ENCODE measurements at places on chromosomes 6 and 20. TPM values are rescaled to one million over a fixed set of nuclear protein-coding genes. Genes with fewer than 3 reads are reported as not detected.

DNA sequence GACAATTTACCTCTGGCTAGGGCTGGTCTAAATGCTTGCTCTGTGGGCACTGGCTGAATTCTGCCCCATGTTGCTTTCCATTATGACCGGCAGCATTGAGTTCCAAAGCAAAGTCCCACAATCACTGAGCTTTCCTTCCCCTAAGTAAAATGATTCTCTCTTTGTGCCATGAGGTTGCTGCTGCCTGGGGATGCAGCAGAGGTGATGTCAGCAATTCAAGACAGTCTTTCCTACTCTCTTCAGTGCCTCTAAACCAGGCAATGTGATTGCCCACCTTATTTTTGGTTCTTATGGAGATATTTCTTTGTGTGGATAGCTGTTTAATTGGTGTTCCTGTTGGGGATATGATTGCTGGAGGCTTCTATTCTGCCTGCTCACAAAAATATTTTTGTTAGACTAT lies 1043.9 kb upstream of the EPHA7 start:
- DNase-seq, result no peak

The TNF gene
- 13.1 TPM for polyA plus RNA-seq

The VGLL2 gene
- polyA plus RNA-seq, result not detected

DNA sequence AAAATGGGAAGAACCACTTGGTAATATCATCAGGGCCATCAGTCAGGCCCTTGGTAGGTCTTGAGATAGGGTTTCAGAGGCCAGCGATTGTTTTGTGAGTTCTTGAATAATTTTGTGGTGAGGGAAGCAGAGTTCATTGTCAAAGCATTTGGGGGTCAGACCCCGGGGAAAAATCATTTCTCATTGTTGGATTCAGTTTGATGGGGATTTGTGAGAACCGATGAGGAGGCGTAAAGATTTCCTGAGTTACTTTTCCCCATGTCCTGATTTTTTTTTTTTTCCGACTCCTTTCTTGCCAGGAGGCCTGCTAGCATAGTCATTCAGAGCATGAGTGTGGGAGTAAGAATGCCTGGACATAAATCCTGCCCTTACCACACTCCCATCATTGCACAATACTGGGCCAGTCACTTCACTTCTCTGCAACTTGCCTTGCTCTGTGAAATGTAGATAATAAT lies 60.3 kb downstream of the TSHZ2 start:
- DNase-seq, result no peak

DNA sequence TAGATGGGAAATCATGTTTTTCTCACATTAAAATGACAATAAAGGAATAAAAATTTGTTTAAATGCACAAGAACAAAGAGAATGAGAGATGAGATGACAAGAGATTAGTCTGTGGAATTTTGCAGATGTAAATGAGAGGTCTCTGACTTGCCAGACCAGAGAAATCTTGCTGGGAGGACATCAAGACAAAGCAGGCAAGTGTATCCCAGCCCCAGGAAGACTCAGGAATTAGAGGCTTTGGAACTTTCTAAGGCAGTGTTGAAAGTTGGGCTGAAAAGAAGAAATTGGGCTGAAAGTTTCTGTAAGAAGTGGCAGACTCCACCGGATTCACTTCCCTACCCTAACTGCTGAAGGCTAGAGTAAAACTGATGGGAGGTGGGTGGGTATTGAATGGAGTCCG lies 54.6 kb downstream of the AFDN start:
- no peak for DNase-seq

The POU5F1 gene
- not detected for polyA plus RNA-seq

The OLIG3 gene
- not detected for polyA plus RNA-seq

DNA sequence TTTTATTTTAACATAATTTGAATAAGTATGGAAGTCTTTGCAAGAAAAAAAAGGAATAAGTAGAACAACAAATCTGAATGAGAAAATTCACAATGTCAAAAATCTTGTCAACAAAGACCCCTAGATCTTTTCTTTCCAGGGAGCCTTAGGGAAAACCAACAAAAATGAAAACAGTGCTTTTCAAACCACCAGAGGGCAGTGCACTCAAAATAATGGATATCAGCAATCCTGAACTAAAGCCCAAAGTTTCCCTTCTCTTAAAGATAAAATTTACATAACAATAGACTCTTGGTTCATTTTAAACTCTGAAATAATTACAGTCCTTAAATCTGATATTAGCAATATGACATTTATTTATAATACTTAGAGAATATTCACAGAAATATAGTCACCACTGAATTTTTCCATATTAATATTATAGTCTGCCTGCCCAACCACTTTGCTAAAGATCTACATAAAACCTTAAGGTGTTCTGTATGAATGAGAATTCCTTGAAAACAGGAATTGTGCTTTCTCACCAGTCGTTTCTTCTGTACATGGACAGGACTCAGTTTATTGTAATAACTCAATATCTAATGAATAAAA lies 105.3 kb upstream of the BMP5 start:
- DNase-seq, result peak; percentile 51

GRCh38 chr6:43747784-43748183 lies 22.2 kb upstream of the VEGFA start:
- no peak for DNase-seq

DNA sequence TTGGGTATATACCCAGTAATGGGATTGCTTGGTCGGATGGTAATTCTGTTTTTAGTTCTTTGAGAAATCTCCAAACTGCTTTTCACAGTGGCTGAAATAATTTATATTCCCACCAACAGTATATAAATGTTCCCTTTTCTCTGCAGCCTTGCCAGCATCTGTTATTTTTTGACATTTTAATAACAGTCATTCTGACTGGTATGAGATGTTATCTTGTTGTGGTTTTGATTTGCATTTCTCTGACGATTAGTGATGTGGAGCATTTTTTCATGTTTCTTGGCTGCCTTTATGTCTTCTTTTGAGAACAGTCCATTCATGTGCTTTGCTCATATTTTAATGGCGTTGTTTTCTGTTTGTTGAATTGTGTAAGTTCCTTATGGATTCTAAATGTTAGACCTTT lies 641.6 kb downstream of the HACE1 start:
- DNase-seq, result no peak

The OARD1 gene
- polyA plus RNA-seq, result 3.7 TPM

The DEFB118 gene
- not detected for polyA plus RNA-seq

- no peak for DNase-seq
Measured at GRCh38 chr6:20715135-20715806, 181.0 kb downstream of the CDKAL1 start.

The SLC17A1 gene
- polyA plus RNA-seq, result not detected

DNA sequence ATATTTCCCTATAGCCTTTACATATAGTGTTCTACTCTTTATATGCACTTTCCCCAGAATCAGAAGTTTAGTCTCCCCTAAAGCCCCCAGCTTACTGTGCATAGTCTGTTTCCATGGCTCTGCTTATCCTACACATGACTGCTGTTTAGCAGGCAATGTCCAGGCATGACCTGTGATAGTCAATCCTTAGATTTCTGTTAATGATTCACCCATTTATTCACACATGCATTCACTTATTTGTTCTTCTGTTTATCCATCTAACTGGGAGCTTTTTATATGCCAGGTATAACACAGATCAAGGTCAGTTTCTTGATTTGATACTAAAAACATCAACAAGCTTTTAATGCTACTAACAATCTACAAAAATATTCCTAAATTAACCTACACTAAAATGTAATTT lies 300.8 kb downstream of the PHF3 start:
- DNase-seq, result no peak

DNA sequence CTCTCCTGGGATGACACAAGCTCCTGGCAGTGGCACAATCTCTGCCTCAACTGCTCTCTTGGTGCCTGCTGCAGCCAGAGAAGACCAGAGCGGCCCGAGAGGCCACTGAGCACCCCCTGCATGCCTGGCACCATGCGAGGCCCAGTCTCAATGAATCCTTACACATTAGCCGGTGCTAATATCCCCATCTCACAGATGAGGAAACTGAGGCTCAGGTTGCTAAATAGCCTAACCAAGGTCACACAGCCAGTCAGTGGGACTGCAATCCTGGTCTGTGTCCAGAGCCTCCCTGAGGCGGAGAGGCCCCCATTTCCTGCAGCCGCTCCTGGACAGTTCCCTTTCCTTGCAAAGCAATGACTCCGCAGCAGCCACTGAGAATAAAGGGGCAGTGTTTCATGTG lies 81.2 kb downstream of the GRM4 start:
- DNase-seq, result no peak

The AGER gene
- not detected for polyA plus RNA-seq

DNA sequence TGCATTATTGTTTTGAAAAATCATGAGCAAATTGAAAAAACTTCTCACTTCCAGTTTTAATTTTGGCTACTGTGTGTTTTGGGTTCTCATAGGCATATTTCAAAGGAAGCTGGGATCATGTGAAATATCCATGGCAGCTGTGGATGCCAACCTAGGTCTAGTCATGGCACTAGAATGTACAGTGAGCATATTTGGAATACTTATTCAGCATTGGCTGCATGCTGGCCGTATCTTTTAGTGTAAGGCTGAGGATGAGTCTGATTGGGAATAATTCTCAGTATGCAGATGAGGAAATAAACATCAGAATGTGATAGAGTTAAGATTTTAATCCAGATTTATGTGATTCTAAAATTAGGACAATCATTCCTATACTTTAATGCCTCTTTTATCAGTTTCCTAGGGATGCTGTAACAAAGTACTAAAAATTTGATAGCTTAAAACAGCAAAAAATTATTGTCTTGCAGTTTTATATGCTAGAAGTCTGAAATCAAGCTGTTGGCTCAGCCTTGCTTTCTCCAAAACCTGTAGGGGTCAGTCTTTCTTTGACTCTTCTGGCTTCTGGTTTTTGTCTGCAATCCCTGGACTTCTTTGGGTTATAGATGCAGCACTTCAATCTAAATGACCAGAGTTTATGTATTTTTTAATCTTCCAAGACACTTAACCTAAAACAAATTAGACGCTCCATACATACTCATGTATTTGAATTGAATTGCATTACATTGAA lies 37.7 kb upstream of the DEFB112 start:
- no peak for DNase-seq

The UNC5CL gene
- polyA plus RNA-seq, result 0.09 TPM

DNA sequence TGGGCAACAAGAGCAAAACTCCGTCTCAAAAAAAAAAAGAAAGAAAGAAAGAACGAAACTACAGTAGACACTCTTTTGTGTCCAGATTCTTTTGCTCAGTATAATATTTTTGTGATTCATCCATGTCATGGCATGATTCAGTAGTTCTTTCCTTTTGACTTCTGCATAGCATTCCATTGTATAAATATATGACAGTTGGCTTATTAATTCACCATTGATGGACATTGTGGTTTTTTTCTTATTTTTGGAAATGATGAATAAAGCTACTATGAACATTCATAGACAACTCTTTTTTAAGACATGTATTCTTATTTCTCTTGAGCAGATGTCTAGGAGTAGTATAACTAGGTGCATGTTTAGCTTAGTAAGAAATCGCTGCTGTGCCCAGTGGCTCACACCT lies 10.3 kb upstream of the IER3 start:
- DNase-seq, result no peak

The SLC24A3 gene
- 0.04 TPM for polyA plus RNA-seq

DNA sequence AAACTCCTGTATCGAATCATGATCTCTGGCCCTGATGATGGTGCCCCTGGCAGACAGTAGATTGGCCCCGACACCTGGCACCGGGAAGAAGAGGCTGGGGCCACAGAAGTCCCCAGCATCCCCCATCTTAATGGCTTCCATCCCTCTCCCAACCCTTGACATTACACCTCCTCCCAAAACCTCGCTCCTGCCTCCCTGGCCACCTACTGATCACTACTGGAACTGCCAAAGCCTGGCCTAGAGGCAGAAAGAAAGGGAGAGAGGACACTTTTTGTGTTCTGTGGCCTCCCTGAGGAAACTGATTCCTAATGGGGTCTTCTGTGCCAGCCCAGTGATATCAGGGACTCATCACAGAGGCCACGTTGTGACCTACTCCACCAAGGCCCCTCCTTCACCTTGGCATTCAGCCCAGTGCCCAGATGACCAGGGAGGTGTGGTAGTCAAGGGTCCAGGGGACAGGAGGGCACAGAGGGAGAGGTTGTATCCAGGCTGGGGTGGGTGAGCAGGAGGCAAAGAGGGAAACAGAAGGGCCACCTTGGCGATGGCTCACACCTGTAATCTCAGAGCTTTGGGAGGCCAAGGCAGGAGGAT lies 6.1 kb downstream of the C20orf173 start:
- DNase-seq, result peak; percentile 16

- DNase-seq, result no peak
Measured at GRCh38 chr20:62238569-62239277, 402 bp downstream of the OSBPL2 start.

The MED20 gene
- polyA plus RNA-seq, result 13.6 TPM

The DYNLT2 gene
- 0.19 TPM for polyA plus RNA-seq

The SLC22A16 gene
- polyA plus RNA-seq, result 0.61 TPM

- DNase-seq, result no peak
Measured at GRCh38 chr6:10951675-10952282, 64.9 kb downstream of the SYCP2L start.

DNA sequence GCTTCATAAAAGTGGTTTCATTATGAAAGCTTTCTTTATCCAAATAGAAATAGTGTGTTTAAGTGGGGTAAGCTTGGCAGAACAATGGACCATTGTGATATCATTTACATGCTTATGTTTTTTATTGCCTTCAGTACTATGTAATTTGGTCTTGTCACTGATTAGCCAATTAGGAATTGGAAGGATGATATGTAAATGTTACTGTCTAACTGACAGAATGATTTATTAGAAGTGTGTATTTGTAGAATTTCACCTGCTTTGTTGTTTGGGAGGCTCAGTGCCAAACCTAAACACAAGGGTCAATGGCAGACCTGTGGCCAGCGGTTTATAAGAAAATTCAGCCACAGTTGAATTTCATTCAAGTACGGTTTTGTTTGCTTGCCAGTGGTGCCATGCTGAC lies 39.0 kb downstream of the AIG1 start:
- no peak for DNase-seq

- DNase-seq, result no peak
Measured at GRCh38 chr6:151290877-151291721, 51.3 kb downstream of the AKAP12 start.

DNA sequence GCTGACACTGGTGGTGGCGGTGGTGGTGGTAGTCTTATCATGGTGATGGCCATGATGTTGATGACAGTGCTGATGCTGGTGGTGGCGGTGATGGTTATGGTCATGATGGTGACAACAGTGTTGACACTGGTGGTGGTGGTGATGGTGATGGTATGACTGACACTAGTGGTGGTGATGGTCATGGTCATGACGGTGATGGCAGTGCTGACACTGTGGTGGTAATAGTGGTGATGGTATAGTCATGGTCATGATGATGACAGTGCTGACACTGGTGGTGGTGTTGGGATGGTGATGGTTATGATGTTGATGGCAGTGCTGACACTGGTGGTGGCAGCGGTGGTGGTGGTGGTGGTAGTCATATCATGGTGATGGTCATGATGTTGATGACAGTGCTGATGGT lies 205.7 kb downstream of the CDH4 start:
- no peak for DNase-seq

All from CD14-positive monocyte (primary cell).